Activated CD8-positive, alpha-beta memory T cell treated with anti-CD3 and anti-CD28 coated beads, Interleukin-2, amount 10 ng/mL, durations not matched to agents 7 days and 5 days (primary cell): ENCODE measurements at places on chromosomes 5 and 9. TPM values are rescaled to one million over a fixed set of nuclear protein-coding genes. Genes with fewer than 3 reads are reported as not detected.

- DNase-seq: no peak
Measured at GRCh38 chr9:77856615-77857014, 175.0 kb downstream of the GNAQ start.

DNA sequence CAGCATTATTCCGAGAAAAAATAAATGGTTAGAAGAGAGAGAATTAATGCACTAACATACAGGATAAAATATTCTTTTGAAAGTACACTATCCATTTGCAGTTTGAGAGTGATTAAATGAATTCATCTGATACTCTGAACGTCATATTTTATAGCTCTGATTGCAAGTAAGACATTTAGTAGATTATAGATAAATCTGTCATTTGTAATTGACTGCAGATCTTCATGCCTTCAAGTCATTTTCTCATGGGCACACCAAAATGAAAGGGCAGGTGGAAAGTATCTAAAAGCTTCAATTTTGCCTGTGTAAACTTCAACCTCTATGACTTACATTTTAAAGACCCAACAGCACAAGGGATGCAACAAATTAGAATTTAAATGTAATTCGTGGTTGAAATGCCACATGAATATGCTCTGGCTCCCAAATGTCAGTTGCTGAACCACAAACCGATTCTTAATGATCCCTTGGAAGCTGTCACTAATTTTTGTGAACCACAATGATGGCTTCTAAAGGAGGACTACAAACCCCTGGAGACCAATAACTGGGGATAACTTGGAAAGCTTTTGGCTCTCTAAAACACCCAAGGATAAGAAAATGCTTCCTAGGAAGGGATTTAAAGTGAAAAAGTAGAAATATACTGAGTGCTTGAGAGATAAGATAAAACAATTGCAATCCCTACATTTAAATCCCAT is 3.9 kb downstream of the TYRP1 start:
- DNase-seq: no peak

DNA sequence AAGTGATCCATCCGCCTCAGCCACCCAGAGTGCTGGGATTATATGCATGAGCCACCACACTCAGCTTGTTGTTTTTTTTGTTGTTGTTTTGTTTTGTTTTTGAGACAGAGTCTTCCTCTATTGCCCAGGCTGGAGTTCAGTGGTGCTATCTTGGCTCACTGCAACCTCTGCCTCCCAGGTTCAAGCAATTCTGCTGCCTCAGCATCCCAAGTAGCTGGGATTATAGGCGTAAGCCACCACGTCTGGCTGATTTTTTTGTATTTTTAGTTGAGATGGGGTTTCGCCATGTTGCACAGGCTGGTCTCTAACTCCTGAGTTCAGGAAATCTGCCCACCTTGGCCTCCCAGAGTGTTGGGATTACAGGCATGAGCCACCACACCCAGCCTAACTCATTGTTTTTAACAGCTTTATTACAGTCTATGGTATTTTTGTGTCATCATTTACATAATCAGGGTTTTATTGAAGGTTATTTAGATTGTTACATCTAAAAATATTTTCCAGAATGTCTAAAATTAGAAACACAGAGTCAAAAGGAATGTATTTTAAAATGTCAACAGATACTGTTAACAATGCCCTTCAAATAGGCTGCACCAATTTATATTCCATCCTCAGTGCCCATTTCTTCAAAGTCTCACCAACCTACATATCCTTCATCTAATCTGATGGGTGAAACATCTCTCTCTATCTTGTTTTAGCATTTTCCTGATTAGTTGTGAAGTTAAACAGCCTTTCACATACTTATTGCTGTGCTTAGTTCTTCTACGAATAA is 18.6 kb downstream of the KIF3A start:
- no peak for DNase-seq

- DNase-seq: no peak
Measured at GRCh38 chr9:86525182-86525581, 171.0 kb upstream of the TUT7 start.

- no peak for DNase-seq
Measured at GRCh38 chr9:89390068-89390555, 71.8 kb downstream of the SECISBP2 start.

Gene CTNND2
- total RNA-seq: not detected

GRCh38 chr9:96062031-96062430 is 186.5 kb downstream of the ERCC6L2 start:
- no peak for DNase-seq

Gene ADGRV1
- not detected for total RNA-seq

GRCh38 chr5:174556756-174557155 is 167.6 kb upstream of the MSX2 start:
- no peak for DNase-seq

- DNase-seq: no peak
Measured at GRCh38 chr5:6770826-6771607, 57.8 kb downstream of the TENT4A start.

GRCh38 chr5:110087829-110088228 is 398.1 kb downstream of the MAN2A1 start:
- DNase-seq: no peak

Gene PHF24
- not detected for total RNA-seq

Gene TMEM215
- total RNA-seq: not detected

Gene PDE8B
- total RNA-seq: 0.68 TPM

Gene TMEM171
- not detected for total RNA-seq

Gene CYLC2
- not detected for total RNA-seq

Gene PCDHGA7
- total RNA-seq: not detected

Gene HTR4
- not detected for total RNA-seq

GRCh38 chr5:131104169-131104808 is 60.8 kb downstream of the HINT1 start:
- DNase-seq: no peak

DNA sequence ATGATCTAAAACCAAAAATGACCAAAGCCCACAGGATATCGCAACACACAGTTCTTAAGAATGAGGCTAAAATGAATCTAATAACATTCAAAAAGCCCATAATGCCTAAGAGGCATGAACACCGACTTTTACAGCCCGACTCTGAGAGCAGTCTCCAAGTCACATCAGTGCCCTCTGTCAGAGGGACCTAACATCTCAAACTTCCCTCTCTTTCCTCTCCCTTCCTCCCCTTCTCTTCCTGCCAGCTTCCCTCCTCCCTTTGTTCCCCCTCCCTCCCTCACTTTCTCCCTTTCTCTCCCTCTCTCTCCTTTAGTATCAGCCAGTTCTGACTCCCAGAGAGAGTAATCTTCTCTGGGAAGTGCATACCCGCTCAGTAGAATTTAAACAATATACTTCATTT is 154.4 kb downstream of the GLIS3 start:
- no peak for DNase-seq

Gene P4HA2
- total RNA-seq: 19.4 TPM

- DNase-seq: no peak
Measured at GRCh38 chr5:121963392-121963791, 1.6 kb downstream of the SRFBP1 start.

Gene FRRS1L
- total RNA-seq: not detected

DNA sequence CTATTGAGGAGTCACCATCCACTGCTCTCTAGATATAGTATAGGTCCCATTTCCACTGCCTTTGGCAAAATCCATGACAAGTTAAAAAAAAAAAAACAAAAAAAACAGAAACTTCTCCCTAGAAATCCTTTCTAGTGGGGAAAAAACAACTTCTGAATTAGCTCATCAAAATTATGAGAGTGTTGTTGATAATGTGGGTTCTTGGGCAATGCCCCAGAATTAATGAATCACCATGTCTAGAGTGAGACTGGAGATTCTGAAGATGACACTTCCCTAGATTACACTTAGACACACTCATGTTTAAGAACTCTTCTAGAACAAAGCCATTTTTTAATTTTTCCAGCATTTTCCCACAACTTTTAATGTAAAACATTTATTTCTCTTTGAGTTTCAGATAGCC is 728.0 kb upstream of the C9orf72 start:
- no peak for DNase-seq

- no peak for DNase-seq
Measured at GRCh38 chr5:91443761-91444467, 60.8 kb upstream of the ARRDC3 start.

Gene KIF12
- not detected for total RNA-seq

Gene ZNF483
- total RNA-seq: 5.2 TPM

Gene FAM151B
- total RNA-seq: 0.12 TPM

DNA sequence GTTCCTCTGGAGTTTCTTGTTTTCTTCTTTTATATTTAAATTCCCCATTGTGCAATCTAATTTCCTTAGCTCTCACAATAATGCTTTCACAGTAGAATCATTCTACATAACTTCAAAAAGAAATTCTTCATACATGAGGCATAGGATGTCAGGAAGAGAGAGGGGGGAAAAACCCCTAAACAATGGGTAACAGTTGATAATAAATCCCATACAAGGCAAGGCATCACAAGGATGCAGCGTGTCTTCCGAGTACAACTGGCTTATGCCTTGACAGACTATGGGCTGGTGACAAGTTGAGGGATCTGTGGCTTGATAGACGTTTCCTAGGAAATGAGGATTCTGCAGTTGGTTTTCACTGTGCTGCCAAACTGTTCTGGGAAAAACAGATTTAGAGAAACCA is 247.4 kb downstream of the ARL15 start:
- no peak for DNase-seq

- no peak for DNase-seq
Measured at GRCh38 chr5:78594021-78594420, 54.6 kb downstream of the LHFPL2 start.

DNA sequence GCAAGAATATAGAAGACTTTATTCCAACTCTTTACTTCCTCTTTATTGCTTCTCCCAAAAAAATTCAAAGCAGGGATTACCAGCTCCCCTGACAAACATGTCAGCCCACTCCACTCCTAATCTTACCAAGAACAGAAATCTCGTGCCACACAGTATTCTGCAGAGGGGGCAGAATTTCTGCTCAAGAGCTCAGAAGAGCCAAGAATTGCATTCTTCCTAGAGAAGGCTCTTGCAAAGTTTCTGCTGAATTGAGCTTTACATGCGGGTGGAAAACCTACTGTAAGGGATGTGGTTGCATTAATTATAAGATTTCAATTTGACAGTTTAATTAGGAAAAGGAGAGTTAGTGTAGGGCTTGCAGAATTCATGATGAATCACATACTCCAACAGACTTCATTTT is 428.5 kb downstream of the CETN3 start:
- DNase-seq: no peak

Gene CYSRT1
- 0.89 TPM for total RNA-seq

- DNase-seq: no peak
Measured at GRCh38 chr5:167871091-167871490, 420.4 kb upstream of the WWC1 start.

Gene KIAA0825
- 2.7 TPM for total RNA-seq

Gene NR5A1
- total RNA-seq: not detected

GRCh38 chr5:127834094-127834531 is 130.9 kb downstream of the CCDC192 start:
- no peak for DNase-seq

Gene NUTM2G
- not detected for total RNA-seq

Gene PCDHB6
- total RNA-seq: not detected

Gene PCA3
- total RNA-seq: not detected

DNA sequence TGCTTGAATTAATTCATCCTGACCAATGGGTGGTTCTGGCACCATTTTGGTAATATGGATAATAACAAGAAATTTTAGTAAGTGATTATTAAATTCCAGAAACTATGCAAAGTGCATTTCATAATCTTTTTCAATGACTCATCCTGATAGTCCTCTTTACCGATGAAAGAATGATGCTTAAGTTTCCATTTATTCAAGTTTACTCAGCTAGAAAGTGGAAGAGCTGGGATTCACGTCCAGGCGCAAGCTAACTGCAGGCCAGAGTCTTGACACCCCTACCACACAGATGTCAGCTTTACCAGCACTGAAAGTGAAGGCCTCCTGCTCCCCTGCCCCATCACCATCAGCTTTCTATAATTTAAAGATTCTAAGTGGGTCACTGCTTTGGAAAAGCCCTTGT is 493.5 kb upstream of the WWC1 start:
- DNase-seq: no peak

Gene RIMOC1
- total RNA-seq: 27.3 TPM

- no peak for DNase-seq
Measured at GRCh38 chr9:94995048-94995693, 268.7 kb downstream of the AOPEP start.

Gene GABRA6
- total RNA-seq: not detected

Gene FGD3
- total RNA-seq: 91.2 TPM

Gene TMOD1
- total RNA-seq: 1.0 TPM

GRCh38 chr5:109784687-109785086 is 95.0 kb downstream of the MAN2A1 start:
- no peak for DNase-seq

DNA sequence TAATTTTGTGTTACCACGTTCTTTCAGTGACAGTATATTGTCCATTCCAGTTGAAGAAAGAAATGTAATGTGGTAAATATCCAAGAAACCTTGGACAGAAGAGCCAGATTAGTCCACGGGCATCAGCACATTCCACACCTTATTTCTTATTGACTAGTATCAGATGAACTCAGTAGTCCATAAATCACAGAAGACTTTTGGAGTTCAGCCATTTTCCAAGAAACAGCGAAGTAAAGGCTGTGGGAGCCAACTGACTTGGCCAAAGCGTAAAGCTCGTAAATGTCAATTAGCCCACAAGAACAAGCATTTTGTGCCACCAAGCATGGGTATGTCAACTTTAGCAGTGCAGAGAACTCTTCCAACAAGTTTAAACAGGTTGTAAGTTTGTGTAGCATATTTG is 60.2 kb upstream of the STARD4 start:
- DNase-seq: no peak

DNA sequence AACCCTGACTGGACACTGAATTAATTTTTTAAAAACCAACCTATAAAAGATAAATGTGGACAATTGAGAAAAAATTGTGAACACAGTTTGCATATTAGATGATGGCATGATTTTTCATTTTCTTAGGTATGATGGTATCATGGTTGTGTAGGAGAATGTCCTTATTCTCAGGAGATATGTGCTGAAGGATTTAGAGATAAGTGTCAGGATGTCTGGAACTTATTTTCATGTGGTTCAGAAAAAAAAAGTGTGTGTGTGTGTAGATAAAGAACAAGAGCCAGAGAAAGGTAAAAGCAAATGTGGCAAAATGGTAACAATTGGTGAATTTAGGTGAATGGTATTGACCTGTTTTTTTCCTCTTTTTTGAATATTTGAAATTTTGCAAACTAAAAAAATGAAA is 4.0 kb downstream of the GNPDA1 start:
- DNase-seq: no peak

GRCh38 chr5:143214890-143215289 is 188.6 kb downstream of the NR3C1 start:
- DNase-seq: no peak

- no peak for DNase-seq
Measured at GRCh38 chr5:168374532-168374931, 83.1 kb downstream of the WWC1 start.
